ENCODE measurements at places on chromosomes 3 and 15.

DNA sequence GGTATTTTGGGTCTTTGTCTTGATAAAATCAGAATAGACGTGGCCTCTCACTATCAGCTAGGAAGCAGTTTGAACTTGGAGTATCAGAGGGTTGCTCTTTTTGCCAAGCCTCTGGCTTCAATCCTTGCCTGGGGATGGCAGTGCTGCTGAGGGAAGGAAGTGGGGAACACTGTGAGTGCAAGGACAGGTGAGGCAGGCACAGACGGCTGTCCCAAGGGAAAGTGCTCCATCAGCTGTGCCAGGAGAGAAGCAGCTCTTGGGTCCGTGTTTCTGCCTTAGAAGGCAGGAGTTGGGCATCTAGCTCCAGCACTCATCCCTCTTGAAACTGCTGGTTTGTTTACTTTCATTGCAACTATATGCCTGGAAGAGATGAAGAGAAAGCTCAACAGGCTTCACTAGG lies 33.2 kb downstream of the PML start:
- no peak for DNase-seq

DNA sequence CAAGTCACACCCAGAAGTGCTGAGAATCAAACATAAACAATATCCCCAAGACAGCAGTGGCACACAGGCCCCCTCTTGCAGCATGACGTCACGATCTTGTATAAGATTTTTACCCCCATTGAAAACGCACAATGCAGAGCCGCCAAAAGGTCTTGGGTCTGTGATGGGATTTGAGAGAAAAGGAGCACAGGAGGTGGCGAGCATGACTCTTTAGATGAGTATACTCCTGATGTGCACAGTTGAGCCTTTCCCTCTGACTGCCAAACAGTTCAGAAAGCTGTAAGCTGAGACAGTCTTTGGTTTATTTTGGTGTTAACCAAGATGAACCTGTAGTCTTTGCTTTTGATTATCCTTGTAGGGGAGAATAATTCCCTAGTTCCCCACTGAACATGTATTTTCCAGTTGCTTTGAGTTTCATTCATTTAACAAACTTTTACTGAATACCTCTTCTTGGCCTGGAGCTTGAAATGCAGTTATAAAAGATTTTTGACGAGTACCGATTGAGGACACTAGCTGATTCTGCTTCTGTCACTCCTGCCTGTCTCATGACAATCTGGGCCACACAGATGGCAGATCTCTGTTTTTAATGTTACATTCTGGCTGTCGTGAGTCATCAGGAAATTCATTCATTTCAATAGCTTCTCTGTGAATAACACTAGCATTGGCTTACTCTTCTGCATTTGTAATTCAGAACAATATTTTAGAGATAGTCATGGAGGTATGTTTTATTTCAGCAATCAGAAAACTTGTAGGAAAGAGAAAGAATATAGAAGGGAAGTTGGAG lies 28.9 kb downstream of the CFAP91 start:
- DNase-seq = no peak

DNA sequence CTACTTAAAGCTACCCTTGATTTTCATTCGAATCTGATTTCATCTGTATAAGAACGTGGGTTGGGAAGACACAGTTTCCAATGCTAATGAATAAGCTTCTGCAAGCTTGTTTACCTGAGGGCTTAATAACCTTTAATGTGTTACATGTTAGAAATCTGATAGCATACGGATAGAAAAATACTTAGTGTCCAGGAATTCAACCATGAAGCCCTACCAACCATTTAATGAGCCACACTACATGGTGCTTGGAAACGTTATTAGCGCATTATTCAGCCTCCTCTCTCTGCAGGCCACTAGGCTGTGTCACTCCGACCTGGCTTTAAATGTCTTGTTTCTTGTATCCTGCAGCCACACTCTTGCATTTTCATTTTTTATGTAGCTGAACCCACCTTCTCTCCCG lies 1.6 kb downstream of the FAM81A start:
- no peak for DNase-seq

- DNase-seq = no peak
Measured at GRCh38 chr3:14837186-14837877, 18.6 kb downstream of the FGD5 start.

- DNase-seq = no peak
Measured at GRCh38 chr3:143234526-143234925, 115.0 kb downstream of the CHST2 start.

DNA sequence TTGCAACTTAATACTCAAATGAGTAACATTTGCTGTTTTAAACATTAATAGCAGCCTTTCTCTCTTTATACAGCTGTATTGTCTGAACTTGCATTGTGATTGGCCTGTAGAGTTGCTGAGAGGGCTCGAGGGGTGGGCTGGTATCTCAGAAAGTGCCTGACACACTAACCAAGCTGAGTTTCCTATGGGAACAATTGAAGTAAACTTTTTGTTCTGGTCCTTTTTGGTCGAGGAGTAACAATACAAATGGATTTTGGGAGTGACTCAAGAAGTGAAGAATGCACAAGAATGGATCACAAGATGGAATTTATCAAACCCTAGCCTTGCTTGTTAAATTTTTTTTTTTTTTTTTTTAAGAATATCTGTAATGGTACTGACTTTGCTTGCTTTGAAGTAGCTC lies 40.3 kb downstream of the CTNNB1 start:
- DNase-seq = no peak

DNA sequence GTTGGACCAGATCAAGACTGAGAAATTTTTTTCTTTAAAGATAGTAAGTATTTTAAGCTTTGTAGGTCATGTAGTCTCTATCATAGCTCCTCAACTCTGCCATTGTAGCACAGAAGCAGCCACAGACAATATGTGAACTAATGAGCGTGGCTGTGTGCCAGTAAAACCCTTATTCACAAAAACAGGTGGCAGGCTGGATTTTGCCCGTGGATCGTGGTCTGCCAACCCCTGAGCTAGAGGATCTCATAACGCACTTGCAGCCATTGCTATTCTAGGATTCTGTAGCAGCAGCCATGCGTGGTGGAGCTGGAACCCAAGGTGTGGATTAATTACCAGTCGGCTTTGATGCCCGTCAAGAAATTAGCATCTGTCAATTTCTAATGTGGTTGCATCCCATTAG lies 68.7 kb upstream of the PLXNA1 start:
- no peak for DNase-seq

GRCh38 chr3:107271787-107272387 lies 105.4 kb upstream of the CCDC54 start:
- no peak for DNase-seq

DNA sequence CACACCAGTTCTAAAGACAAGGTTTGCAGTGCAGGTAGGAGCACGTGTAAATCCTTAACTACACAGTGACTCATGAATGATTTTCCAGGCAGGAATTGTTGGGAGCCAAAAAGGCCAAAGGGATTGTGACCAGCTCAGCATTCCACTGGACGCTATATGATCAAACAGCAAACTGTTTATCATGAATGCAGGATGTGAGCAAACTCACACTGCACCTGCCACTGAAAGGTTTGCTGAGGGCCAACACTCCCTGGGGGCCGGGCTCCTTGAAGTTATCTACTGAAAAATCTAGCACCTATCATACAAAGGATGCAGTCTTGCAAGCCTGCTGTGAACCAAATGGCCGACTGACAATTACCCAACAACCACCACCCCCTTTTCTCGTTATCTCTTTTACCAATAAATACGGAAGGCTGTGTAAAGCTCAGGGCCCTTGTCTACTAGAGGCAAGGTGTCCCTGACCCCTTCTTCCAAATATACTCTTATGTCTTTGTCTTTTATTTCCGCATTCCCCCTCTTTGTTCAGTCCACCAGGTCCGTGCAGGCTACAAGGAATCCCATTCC lies 11.5 kb upstream of the DNASE1L3 start:
- DNase-seq = no peak

GRCh38 chr3:99319450-99319849 lies 318.9 kb upstream of the COL8A1 start:
- DNase-seq = no peak

DNA sequence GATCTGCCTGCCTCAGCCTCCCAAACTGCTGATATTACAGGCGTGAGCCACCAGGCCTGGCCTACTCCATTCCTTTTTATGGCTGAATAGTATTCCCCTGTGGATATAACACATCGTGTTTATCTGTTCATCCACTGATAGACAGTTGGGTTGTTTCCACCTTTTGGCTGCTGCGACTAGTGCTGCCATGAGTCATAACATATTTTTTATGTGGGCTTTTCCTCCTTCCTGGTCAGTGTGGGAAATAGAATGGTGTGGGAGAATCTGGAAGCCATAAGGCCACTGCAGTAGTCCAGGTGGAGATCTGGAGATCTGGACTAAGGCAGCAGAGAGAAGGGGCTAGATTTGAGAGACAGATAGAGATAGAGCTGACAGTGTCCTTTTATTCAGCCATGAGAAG lies 16.2 kb downstream of the LCMT2 start:
- no peak for DNase-seq

DNA sequence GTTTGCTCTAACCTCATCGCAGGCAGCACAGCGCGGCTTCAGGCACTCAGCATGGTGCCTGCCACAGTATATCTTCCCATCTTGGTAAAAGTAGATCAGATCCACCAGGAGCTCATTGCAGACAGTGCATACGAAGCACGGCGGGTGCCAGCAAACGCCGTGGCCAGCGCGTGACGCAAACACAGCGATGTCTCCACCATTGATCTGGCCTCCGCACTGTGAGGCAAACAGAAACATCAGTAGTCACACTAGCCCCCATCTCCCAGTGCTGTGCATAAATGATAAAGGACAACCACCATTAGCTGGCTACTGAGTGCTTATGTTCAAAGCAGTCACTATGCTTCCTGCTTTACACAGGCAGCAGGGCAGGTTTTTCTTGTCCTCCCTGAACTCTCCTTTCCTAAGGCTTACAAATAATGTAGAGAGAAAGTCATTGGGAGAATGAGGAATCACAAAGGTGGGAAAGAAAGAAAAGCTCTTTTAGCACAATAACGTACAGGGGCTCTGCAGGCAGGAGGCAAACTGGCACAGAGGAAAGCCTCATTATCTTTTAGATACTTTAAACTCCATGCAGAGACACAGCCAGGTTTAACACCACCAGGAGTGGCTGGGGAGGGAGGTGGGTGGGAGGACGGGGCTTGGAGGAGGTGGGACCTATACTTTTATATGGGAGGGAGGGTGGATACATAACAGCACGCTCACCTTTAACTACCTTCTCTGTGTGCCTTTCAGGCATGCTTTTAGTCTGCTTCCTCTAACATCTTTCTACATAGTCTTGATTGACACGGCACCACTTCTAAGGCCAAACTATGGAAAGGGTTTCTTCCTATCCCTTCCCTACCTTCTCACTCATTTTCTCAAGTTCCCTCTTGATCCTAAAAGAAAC lies 67.9 kb downstream of the PRICKLE2 start:
- DNase-seq = no peak

DNA sequence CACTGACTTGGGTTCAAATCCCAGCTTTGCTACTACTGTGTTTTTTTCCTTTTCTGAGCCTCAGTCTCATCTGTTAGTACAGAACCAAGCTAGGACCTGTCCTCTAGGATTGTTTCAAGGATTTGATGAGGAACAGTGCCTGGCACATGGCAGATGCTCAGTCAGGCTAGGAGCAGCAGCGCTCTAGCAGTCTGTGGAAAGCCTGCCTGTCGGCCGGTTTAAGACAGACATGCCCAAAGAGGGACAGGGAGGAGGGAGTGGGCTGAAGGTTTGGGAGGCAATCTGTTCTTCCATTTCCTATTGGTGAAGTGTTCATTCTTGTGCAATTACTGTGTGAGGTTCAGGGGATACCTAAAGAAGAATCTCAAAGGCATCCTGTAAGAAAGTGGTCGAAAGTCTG lies 35.1 kb upstream of the RGMA start:
- no peak for DNase-seq

- DNase-seq = no peak
Measured at GRCh38 chr3:112829046-112829445, 17.6 kb downstream of the CD200R1L start.

DNA sequence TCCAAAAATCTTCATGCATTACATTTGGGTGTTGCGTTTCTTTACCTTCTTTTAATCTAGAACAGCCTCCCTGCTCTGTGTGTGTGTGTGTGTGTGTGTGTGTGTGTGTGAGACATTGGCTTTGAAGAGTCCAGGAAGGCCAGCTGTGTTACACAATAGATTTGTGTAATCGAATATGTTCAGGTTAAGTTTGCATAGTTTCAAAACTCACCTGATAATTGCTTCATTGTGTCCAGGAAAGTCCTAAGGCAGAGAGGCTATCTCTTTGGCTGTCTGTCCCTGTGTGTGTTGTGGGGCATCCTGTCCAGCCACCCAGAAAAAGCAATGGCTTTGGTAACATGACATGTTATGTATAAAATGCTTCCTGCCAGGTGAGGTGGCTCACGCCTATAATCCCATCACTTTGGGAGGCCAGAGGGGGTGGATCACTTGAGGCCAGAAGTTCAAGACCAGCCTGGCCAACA lies 37.5 kb downstream of the ZNF710 start:
- no peak for DNase-seq

GRCh38 chr15:100920516-100921135 lies 1.5 kb downstream of the LRRK1 start:
- no peak for DNase-seq

DNA sequence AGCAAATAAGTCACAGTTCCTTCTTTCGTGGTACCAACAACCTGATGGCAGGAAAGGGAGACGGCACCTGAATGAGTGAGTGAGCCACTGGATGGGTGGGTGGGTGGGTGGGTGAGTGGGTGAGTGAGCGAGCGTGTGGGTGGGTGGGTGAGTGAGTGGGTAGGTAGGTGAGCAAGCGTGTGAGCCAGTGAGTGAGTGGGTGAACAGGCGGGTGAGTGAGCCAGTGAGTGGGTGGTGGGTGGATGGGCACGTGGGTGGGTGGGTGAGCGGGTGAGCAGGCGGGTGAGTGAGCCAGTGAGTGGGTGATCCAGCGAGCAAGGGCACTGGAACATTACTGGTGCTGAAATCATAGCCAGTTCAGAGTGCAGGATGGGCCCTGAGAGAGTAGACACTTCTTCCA lies 152.8 kb downstream of the MEGF11 start:
- DNase-seq = no peak

- no peak for DNase-seq
Measured at GRCh38 chr15:64092075-64092820, 1.4 kb downstream of the CIAO2A start.

DNA sequence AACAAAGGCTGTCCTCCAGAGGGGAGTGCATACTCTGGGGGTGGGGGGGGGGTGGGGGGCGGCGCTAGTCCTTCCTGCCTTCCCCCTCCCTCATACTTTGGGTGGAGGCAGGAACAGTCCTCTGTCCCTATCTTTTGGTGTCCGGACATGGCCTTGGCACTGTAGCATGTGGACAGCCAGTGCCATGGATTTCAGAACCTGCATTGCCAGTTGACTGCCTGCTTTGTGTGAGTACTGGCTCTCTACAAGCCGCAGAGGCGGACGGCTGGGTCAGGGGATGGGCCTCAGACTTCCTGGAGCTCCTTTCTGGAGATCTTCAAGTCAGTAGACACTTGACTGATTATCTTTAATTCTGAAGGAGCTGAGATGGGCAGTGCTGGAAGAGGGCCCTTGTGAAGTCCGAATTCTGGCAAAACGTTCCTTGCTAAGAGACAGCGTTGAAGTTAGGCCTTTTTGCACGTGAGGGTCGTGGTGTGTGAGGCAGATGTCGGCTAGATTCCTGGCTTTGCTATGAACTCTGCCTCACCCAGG lies 2.5 kb downstream of the CLDN11 start:
- DNase-seq = peak; percentile 66

- no peak for DNase-seq
Measured at GRCh38 chr15:72197041-72197459, 537 bp downstream of the GRAMD2A start.

Data from hippocampal formation (tissue), 2 donors.